ENCODE measurements at places on chromosomes 12 and 14. TPM values are rescaled to one million over a fixed set of nuclear protein-coding genes. Genes with fewer than 3 reads are reported as not detected.

DNA sequence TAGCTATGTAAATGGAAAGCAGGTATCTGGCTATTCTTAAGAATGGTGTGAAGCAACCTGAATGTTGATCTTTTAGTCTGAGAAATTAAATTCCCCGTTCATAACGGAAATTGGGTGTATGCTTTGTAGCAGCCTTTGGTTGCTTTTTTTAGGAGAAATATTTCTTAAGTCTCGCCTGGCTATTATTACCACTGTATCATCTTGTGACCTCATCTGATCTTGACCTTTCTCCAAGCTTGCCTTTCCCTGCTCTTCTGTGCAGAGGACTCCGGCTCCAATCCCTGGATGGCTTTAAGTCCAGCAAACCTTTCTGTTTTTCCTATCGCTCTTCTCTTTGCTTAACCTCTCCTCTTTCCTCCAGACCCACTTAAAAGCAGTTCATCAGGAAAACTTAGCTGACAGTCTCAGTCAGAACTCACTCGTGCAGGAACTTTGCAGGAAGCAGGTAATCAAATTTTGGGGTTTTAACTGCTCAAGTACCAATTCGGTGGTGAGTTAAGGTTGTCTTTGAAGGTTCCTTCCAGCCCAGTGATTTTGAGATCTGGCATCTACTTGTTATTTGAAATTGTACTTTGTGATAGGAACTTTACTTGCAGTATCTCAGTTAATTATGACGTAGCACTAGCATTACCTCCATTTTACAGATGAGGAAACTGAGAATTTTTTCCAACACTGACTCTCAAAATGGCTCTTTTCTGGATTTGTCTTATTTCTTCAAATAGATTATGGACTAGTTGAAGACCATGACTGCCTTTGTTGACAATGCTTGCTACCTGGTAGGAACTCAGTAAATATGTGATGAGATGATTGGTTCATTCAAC lies 14.1 kb downstream of the PPFIBP1 start:
- no peak for DNase-seq

DNA sequence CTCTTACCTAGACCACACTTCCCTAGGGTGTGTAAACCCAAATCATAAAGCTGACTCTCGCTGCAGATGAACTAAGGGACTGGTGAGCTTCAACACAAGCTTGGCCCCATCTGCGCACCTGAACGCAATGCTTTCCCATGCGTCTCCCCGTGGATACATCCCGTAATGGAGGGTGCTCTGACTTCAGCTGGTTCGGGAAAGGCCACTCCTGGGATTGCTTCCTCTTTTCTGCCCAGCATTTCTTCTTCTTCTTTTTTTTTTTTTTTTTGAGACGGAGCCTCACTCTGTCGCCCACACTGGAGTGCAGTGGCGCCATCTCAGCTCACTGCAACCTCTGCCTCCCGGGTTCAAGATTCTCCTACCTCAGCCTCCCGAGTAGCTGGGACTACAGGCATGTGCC lies 27.7 kb upstream of the ETFBKMT start:
- DNase-seq = no peak

DNA sequence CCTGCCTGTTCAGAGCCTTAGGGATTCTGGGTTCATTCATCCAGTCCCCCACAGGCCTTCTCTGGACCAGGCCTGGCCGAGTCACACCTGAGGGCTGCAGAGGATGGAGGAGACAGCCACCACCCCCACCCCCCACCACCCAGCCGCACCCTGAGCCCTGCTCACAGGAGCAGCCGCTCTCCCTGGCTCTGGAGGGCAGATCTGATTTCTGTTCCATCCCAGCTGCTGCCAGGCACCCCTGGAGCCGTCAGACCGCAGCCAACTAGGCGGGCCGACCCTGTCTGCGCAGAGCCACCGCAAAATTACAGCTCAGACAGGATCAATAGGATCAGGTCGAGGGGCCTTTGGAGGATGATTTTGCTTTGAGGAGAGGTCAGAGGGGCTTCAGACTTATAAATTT lies 154.6 kb upstream of the MYL2 start:
- no peak for DNase-seq

DNA sequence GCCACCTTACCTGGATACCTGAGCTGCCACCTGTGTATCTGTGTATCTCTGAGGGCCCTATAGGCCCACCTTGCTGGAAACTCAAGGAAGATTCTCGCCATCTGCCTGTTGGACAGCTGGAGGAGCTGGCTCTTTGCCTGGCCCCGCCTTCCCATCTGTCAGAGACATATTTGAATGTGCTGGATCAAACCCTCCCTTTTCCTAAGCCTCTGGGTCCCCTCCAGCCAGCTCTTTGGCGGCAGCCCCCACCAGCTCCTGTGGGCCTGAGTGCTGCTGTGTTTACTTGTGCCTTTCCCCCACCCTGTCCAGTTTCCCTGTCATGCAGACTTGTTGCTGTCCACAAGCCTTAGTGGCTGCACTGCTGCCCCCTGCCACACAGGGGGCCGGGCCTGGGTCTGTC lies 55.9 kb upstream of the SRSF5 start:
- DNase-seq = peak; percentile 72

GRCh38 chr14:90968025-90968424 lies 92.4 kb downstream of the RPS6KA5 start:
- no peak for DNase-seq

- no peak for DNase-seq
Observed at GRCh38 chr12:54356951-54357356, 7.3 kb downstream of the GPR84 start.

DNA sequence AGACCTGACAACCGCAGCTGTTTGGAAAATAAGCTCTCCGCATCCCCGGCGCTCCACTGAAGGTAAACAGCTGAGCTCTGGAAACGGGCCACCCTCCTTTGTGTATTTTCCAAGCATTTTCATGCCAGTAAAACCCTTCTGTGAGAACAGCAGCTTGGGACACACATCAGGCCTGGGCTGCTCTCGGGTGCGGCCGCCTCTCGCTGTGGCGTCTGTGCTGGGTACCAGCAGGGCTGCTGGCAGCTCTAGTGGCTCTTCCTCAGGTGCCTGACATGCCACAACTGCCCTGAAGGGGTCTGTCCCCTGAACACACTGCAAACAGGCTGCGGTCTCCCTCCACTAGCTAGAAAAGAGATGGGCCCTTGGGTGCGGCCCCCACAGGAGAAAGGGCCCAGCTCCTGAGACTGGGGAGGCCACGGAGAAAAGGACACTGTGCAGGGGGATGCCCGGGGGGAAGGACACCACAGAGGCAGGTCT lies 96.3 kb downstream of the ITPK1 start:
- DNase-seq = peak; percentile 21

GRCh38 chr14:76710056-76711010 lies 50.9 kb upstream of the VASH1 start:
- DNase-seq = peak; percentile 27

DNA sequence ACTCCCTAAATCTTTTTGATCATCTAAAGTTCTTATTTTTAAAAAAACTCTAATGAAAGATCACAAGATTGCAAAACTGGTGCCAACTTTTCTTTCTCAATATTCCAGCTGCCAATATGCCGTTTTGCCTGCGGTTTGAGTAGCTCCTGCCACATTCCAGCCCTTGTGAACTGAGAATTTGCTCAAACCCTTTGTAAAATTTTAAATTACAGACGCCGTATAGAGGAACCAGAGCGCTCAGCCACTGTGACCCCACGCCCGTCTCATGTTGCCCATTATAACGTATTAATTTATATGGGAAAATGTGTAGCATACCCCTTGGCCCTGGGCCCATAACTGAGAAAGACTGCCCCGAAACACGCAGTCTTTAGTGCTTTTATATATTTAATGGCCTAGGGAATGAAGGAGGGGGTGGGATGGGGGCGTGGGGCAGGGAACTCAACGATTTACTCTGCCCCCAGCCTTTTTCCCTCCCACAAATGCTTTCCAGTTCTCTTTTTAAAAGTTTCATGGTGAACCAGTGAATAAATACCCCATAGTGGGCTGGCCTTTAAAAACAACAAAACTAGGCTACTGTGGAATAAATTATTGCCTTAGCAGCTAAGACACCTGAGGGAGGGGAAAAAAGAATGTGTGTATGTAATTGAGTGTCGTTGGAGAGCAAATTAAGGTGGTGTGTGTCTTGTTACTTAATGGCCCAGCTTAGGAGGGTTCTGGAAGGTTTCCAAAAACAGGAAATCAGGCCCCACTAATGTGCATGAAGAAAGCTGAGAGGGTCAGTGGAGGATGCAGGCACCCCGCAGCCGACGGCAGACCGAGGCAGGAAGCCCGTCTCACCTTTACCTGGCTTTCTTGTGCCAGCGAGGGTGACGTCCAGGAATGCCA lies 45.7 kb upstream of the RFLNA start:
- DNase-seq = peak; percentile 55

DNA sequence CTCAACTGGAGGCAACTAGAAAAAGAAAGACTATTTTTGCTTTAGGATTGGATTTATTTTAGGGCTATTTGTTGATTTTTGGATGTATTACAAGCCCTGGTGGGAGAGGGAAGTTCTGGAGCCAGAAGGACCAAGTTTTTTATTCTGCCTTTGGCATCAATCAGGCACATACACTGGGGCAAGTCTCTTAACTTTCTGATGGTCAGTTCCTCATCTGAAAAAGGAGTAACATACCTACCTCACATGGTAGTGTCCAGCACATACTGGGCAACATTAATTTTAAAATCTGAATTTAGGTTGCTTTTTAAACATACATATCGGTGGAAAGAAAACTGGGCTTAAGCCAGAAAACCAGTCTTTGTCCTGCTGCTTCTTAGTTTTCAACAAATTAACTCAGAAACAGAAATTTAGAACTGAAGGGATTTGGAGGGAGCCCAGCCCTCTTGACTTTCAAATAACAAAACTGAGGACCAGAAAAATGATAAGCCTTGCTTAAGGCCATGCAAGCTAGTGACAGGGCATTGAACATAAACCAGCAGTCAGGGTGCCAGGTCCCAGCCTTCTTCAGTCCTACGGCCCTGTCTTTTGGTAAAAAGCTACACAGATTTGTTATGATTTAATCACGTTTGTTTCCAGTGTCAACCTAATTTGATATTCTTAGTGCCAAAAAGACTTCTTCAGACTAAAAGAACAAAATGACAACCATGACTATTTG lies 90.2 kb upstream of the SLC38A2 start:
- DNase-seq = no peak

DNA sequence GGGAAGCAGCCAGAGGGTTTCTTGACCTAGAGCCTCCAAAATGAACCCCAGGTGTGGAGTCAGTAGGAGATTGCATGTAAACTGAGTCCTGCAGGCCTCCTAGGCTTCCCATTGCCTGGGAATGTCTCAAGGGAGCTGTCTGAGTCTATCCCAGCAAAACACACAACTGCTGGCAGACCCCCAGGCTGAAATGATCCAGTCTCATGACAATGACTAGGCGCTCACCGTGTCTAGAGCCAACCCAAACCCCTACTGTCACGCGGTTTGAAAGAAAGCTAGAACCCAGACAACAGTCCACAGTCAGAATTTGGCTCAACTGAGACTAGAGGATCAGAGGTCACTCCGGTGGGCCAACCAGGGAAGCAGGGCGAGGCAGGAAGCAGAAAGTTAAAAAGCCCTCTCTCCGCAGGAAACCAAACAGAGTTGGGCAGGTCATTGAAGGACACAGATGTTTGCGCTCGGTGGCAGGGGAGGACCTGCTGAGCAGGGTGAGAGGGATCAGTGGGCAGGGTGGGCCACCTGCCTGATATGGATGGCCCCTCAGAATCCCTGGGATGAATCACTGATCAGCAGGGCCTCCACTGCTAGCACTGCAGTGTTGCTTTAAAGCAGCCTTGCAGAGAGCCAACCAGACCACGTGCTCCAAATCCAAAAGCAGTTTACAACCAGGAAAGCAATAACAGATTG lies 23.8 kb downstream of the ACTN1 start:
- no peak for DNase-seq

DNA sequence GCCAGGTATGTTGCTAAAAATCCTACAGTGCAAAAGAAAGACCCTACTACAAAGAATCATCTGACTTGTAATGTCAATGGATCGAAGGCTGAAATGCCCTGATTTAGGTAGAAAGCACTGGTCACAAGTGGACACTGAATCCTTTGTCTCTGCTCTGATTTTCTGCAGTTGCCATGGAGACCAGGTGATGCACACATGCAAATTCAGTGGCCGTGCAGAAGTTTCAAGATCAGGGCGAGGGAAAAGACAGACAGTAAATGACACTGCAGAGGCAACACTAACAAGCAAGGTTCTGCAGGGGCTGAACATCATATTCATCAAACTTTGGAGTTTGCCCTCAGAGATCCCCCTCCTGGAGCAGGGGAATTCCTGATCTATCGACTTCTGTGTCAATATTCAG lies 370.3 kb upstream of the TMEM132C start:
- DNase-seq = no peak

GRCh38 chr12:49982246-49983087 lies 9.7 kb downstream of the AQP6 start:
- no peak for DNase-seq

- no peak for DNase-seq
Observed at GRCh38 chr14:101873991-101874390, 90.4 kb upstream of the DYNC1H1 start.

GRCh38 chr12:125272383-125272933 lies 207.2 kb downstream of the AACS start:
- DNase-seq = no peak

- DNase-seq = no peak
Observed at GRCh38 chr12:34607520-34608195, 585.4 kb downstream of the ALG10 start.

GRCh38 chr12:13534645-13535398 lies 338.3 kb downstream of the EMP1 start:
- peak; percentile 59 for DNase-seq

- no peak for DNase-seq
Observed at GRCh38 chr14:23942587-23942986, 11.0 kb upstream of the DHRS4 start.

DNA sequence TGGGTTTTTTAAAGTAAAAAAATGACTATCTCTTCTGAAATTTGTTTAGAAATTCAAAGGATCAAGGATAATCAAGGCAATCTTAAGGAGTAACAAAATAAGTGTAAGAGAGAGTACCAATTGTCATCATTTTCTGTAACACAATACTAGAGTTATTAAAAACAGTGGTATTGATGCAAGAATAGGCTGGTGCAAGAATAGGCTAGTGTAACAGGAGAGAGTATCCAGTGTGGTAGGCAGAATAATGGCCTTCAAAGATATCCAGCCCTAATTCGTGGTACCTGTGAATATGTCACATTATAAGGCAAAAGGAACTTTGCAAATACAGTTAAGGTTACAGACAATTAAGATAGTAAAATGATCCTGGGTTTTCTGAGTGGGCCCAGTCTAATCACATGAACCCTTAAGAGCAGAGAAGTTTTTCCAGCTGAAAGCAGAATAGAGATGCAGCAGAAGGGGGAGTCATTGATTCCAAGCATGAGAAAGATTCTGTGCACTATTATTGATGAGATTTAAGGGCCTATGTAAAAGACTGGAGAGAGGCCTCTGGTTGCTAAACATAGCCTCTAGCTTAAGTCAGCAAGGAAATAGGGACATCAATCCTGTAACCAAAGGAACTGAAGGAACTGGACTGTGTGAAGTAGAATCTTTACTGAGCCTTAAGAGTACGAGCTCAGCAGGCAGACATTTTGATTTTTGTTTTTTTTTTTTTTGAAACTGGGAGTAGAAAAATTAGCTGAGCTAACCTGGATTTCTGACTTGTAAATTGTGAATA lies 134.1 kb downstream of the GPHN start:
- DNase-seq = no peak

GRCh38 chr14:65933400-65934069 lies 521.0 kb downstream of the FUT8 start:
- no peak for DNase-seq

SOAT2 gene
- 0.20 TPM for polyA plus RNA-seq

MED13L gene
- 99.0 TPM for polyA plus RNA-seq

SYCP3 gene
- 2.9 TPM for polyA plus RNA-seq

CD163L1 gene
- 4.7 TPM for polyA plus RNA-seq

TAS2R8 gene
- not detected for polyA plus RNA-seq

SOX5 gene
- polyA plus RNA-seq = 35.8 TPM

CLEC6A gene
- not detected for polyA plus RNA-seq

PAPLN gene
- 8.8 TPM for polyA plus RNA-seq

EXOC3L4 gene
- 5.2 TPM for polyA plus RNA-seq

KIF5A gene
- 4.6 TPM for polyA plus RNA-seq

SLC4A8 gene
- 2.1 TPM for polyA plus RNA-seq
